CD4-positive, alpha-beta memory T cell (primary cell): ENCODE measurements at places on chromosomes 2 and 18. TPM values are rescaled to one million over a fixed set of nuclear protein-coding genes. Genes with fewer than 3 reads are reported as not detected.

DNA sequence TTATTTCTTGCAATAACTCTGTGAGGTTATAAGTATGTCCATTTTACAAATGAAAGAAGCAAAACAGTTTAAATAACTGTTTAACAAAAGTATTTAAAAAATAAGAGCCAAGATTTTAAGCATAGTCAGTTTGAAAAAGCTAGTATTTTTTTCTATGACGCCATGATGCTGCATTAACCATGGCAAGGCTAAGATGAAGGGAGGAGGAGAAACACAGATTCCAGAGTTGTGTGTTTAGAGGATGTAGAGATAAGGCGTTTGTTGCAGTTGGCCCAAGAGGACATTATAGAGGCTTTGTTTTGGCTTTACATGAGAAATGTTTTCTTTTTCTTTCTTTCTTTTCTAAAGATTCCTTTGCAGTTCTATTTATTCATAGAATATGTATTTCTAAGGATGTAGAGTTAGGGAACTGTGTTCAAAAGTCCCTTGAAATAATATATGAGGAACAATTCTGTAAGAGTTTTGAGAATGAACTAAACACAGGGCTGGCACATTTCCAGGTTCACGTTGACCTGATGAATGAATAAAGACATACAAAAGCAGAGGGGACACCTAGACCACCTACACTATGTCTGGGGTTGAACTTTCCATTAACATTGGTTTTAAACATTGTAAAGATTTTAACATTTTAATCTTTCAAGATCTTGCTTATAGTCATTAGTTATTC, 244.2 kb downstream of the KCNS3 start:
- no peak for DNase-seq

DNA sequence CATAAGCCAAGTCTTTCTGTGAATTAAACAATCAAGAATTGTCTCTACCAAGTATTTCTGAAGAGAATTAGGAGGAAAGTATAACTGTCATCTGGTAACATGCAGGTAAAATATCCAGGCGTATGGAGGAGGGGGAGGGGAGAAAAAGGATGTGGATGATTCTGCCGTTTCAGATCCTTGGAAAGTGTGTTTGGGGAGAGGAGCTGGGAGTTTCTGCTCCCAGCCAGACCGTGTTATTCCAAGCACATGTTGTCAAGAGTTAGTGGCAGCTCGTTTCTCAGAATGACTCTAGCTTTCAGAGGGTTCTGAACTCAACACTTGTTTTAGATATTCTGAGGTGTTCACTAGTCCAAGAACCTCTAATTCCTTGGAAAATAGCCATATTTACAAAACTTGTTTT, 137.6 kb downstream of the FAM124B start:
- DNase-seq: no peak

GRCh38 chr18:79506191-79507075, 110.7 kb downstream of the NFATC1 start:
- no peak for DNase-seq

GRCh38 chr2:217672472-217672871, 330.3 kb downstream of the TNS1 start:
- DNase-seq: no peak

- DNase-seq: no peak
These were observed 139.6 kb downstream of the INSIG2 start for GRCh38 chr2:118227698-118228508.

Gene SLC11A1
- polyA plus RNA-seq: 0.37 TPM

DNA sequence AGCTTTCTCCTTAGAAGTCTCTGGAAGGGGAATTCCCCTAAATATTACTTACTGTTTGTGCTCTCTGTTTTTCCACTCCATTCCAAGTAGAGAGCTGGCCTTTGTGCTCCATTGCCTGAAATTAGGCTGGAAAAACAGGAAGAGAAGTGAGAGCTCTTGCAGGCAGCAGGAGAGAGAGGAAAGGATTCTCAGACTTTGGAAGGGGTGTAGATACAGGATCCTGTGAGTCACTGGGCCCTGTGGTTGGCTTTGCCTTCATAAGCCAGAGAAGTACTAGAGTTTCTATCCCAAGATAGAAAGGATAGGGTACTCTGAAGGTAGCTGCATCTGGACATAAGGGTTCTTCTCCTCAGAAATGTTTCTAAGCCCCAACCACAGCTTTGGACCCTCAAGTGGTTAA, 188.9 kb downstream of the CMPK2 start:
- no peak for DNase-seq

Gene NAT8
- not detected for polyA plus RNA-seq

DNA sequence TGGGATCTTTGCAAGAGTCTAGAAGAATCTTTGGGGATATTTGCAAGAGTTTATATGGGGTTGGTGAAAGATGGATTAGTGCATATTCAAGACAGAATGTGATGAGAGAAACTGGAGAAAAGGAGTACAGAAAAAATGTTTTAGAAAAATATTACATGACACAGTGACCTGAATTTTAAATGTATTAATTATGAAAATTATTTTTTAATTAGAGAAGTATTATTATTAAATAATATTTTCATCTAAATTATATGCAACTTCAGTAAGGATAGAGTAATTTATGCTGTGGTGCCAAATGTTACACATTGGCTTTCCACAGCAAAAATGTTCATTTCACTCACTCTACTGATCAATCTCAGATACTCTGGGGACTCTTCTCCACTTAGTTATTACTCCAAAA, 1442.8 kb upstream of the SLC39A10 start:
- no peak for DNase-seq

DNA sequence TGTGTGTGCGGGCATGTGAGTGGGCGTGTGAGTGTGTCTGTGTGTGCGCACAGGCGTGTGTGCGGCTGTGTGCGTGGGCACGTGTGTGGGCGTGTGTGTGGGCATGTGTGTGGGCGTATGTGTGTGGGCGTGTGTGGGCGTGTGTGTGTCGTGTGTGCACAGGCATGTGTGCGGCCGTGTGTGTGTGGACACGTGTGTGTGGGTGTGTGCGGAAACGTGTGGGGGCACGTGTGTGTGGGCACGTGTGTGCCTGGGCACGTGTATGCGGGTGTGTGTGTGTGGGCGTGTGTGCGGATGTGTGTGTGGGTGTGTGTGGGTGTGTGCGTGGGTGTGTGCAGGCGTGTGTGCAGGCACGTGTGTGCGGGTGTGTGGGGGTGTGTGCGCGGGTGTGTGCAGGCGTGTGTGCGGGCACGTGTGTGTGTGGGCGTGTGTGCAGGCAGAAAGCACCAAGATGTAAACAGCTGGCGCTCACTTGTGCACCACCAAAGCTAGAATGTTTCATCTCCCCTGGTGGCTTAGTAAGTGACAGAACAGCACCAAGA, 31.2 kb upstream of the ALKAL2 start:
- no peak for DNase-seq

GRCh38 chr2:170405326-170405725, 227.4 kb downstream of the MYO3B start:
- no peak for DNase-seq

DNA sequence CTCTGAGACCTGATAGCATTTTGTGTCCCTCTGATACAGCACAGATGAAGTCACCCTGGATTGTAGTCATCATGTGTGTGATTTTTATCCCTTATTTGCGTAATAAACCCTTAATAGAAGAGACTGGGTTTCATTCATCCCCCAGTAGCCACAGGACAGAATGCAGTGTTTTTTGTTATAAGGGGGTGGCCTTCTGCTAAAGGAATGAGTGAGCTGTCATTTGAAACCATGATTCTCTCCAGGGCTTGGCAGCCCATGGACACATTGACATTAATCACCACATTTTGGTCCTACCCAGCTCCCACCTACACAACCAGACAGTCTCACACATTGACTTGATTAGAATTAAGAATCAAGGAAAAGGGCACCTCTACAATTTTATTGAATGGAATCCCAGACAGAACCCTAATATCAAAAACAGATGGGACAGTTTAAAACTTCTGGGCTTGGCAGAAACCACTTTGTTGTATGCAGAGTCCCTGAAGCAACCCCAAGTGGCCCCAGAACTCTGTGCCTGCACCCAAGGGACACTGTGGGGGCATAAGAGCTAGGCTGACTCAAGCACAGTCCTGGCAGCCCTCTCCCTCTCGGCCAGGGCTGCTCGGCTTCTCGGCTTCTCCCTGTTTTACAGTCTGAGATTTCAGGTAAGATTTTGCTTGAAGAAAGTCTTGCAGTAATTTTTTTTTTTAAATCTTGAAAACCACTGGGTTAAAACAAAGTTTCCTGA, 254.0 kb upstream of the SLC14A2 start:
- no peak for DNase-seq

GRCh38 chr2:196598412-196598811, 41.1 kb upstream of the CCDC150 start:
- DNase-seq: no peak

DNA sequence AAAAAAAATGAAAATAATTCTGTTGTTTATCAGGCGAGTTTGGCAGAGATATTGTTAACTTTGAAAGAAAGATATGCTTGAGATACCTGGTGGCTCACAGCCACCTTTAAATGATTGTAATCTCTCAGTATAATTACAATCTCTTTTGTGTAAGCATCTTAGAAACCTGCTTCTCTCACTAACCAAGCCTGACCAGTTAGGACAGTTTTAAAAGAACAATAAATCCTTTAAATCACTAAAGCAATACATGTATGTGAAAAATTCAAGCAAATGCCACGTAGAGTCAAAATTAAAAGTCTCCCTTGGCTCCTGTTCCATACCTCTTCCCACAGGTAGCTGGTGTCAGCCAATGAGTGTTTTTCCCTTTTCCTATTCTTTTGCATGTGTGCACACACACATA, 15.7 kb upstream of the SGPP2 start:
- DNase-seq: no peak

DNA sequence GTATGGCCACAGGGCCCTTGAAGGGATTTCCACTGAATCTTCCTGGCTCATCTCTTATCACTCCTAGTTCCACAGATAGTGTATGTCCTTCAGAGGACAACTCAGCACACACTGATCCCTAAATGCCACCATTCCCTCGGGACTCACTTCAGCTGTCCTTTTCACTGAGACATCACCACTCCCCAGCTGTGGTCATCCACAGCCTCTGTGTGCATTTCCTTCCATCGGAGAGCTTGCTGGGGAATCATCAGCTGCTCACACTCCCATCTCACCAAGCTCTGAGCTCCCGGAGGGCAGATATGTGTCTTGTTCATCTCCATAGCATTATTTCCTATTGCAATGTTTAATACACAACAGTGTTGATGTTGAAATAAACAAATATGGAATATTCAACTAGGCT, 759.5 kb downstream of the RNF144A start:
- DNase-seq: no peak

DNA sequence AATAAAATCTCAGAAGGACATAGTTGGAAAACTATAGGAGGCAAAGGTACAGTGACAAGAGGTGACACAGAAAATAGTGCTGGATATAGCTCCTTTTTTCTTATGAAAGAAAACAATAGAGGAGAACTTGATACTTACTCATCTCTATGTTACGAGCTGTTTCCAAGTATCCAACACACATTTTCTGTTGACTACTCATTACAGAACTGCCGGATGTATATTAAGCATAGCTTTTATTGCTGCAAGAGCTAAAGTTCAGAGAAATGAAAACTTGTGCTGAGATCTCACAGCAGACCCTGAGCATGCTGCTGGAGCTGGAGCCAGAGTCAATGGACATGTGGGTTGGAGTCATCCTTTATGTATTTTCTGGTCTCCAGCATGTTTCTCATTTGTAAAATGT, 210.0 kb upstream of the NT5C1B start:
- DNase-seq: no peak

DNA sequence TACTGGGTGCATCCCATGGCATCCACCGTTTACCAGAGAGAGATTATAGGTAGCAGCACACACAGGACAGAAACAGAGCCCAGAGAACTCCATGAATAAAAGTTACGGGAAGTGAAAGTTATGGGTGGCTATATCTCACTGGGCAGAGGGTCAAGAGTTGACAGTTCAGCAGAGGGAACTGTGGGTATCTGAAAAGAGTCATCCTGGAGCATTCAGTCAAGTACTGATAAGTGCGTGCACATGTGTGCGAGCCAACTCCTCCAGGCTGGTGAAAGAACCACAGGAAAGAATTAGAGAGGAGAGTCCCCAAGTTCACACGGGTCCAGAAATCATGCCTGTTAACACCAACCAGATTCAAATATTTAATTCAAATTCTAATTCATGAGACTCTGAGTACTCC, 1588.2 kb downstream of the LRP1B start:
- DNase-seq: no peak

Gene PDE6D
- polyA plus RNA-seq: 74.0 TPM

DNA sequence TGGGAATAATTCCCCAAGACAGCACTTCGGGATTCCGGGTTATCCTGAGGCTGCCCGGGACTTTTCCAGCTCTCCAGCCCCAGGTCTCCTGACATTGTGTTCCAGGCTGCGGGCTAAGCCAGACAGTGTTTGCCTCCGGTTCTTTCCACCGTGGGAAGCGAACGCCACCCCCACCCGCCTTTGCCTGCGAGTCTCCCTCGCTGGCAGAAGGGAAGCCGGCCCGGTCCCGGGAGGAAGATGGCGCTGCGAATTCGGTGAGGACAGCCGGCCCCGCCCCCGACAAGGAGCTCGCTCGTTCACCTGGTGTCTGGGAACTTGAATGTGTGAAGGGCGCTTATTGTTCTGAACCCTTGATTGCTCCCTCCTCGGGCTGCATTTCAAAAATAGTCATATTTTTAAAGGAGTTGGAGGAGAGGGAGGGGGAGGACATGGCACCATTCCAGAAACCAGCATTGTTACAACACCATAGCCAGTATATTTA, 2.9 kb downstream of the LRATD1 start:
- DNase-seq: no peak

GRCh38 chr2:225597911-225598310, 198.4 kb downstream of the NYAP2 start:
- DNase-seq: no peak

GRCh38 chr18:72840109-72840508, 27.7 kb downstream of the NETO1 start:
- no peak for DNase-seq

- no peak for DNase-seq
These were observed 27.9 kb downstream of the ZAP70 start for GRCh38 chr2:97741251-97741650.

Gene ANKRD62
- not detected for polyA plus RNA-seq

Gene LINC00305
- not detected for polyA plus RNA-seq

Gene TM4SF20
- polyA plus RNA-seq: not detected

GRCh38 chr2:231455222-231455621, 9.1 kb downstream of the NCL start:
- no peak for DNase-seq

DNA sequence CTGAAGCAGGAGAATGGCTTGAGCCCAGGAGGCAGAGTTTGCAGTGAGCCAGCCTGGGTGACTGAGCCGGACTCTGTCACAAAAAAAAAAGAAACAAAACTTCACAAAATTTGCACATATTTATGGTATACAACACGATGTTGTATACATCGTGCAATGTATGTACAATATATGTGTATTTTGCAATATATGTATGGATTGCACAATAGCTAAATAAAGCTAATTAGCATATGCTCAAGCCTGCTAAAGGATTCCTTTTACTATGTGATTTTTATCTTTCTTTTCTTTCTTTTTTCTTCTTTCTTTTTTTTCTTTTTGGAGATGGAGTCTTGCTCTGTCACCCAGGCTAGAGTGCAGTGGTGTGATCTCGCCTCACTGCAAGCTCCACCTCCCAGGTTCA, 368.0 kb upstream of the FAM98A start:
- DNase-seq: no peak

Gene TGFA
- polyA plus RNA-seq: 1.8 TPM

Gene CHRND
- polyA plus RNA-seq: not detected

Gene RAD51AP2
- polyA plus RNA-seq: not detected

DNA sequence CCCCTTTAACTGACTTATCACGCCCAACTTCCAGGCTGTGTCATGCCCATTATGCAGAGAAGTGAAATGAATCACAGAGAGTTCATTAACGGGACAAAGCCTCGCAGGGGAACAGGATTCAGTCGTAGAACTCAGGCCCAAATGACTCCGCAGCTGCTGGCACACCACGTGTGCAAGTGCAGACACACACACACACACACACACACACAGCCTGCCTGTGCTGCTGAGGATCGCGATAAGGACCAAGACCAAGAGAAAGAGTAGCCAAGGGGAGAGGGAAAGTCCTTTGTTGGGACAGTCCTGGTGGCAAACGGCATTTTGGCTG, 90.0 kb upstream of the TAF1B start:
- DNase-seq: peak; percentile 35
